ENCODE measurements at places on chromosomes 7 and 10. TPM values are rescaled to one million over a fixed set of nuclear protein-coding genes. Genes with fewer than 3 reads are reported as not detected.

PTPRN2 gene
- total RNA-seq: 2.2 TPM

CLDN15 gene
- total RNA-seq: 4.0 TPM

TAS2R41 gene
- not detected for total RNA-seq

MMD2 gene
- not detected for total RNA-seq

CUBN gene
- total RNA-seq: 0.60 TPM

IKZF1 gene
- not detected for total RNA-seq

TRIM50 gene
- total RNA-seq: not detected

IFIT1B gene
- not detected for total RNA-seq

LRMDA gene
- total RNA-seq: 0.07 TPM

DPYSL4 gene
- 18.4 TPM for total RNA-seq

SUN3 gene
- 7.9 TPM for total RNA-seq

TMEM140 gene
- 1.9 TPM for total RNA-seq

GRCh38 chr7:152312316-152312715 is 123.5 kb downstream of the KMT2C start:
- DNase-seq: no peak

GRCh38 chr7:34158368-34159153 is 253.2 kb downstream of the BMPER start:
- no peak for DNase-seq

DNA sequence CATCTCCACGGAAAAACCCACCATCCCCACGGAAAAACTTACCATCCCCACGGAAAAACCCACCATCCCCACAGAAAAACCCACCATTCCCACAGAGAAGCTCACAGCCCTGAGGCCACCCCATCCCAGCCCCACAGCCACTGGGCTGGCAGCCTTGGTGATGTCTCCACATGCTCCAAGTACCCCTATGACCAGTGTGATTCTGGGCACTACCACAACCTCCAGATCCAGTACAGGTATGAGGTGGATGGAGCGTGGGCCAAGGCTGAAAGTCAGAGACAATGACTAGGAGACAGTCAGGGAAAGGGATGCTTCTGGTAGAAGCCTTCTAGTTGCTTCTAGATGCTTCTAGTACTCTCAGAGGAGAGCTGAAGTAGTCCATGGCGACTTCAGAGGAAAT is 19.6 kb downstream of the ZAN start:
- no peak for DNase-seq

DNA sequence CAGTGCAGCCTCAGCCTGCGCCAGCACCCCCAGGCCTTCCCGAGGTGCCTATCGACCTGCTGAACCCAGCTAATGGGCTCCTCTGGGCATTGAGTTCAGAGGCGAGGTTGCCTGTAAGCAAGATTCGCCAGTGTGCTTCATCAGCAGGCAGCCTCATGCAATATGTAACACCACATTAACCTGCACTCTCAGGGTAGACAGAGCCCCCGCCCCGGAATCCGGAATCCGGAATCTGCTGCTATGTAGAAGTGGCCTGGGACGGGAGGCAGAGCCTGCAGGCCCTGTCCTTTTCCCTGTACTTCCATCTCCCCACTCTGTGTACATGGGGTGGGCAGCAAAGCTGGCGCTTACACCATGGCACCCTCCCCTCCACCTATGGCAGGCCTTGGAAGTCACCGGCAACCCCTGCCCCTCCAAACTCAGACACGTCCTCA is 83.9 kb upstream of the RET start:
- DNase-seq: no peak

GRCh38 chr7:117803476-117803875 is 69.8 kb downstream of the CTTNBP2 start:
- no peak for DNase-seq

- no peak for DNase-seq
Measured at GRCh38 chr7:151032936-151033863, 5.0 kb downstream of the ABCB8 start.

DNA sequence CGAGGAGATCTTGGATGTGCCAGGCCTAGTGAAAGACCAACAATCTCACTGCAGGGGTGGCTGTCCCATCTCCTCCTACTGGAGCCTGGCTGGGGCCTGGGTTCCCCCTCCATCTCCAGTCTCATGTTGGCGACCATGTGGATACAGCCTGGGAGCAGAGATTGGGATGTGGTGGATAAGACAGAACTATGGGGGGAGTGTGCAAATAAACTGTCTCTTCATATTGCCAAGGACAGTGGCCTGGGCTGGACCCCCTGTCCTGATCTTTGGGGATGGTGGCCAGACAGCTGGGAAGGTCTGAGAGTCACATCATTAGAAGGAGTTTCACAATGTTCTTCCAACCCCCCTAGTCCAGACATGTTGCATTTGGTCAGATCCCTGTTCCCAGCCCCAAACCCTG is 5.8 kb upstream of the MINDY4 start:
- no peak for DNase-seq

GRCh38 chr7:37833107-37833817 is 15.1 kb upstream of the NME8 start:
- peak; percentile 42 for DNase-seq

GRCh38 chr7:133575726-133576440 is 323.0 kb downstream of the EXOC4 start:
- DNase-seq: no peak

DNA sequence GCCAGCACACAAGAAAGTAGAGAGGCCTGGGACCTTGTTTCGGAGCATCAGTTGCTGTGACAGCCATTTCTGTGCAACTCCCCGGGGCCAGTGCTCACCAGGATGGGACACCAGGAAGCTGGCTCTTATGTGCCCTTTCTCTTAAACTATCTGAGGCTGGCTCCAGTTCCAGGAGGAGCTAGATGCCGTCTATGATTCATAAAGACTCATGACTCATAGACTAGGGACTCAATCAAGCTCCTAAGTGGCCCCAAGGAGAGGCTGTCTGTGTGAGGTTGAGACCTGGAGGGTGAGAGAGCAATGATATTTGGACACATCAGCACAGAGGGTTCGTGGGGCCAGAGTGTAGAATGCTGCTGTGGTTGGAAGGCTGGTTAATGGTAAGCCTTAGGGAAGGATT is 580.1 kb downstream of the CCSER2 start:
- DNase-seq: peak; percentile 25

GRCh38 chr10:16950656-16951601 is 133.7 kb upstream of the RSU1 start:
- DNase-seq: peak; percentile 70

GRCh38 chr10:78044699-78045098 is 11.0 kb downstream of the RPS24 start:
- DNase-seq: no peak

GRCh38 chr7:27942711-27943110 is 202.7 kb downstream of the TAX1BP1 start:
- DNase-seq: no peak

- DNase-seq: no peak
Measured at GRCh38 chr7:55444786-55445185, 79.6 kb downstream of the LANCL2 start.

DNA sequence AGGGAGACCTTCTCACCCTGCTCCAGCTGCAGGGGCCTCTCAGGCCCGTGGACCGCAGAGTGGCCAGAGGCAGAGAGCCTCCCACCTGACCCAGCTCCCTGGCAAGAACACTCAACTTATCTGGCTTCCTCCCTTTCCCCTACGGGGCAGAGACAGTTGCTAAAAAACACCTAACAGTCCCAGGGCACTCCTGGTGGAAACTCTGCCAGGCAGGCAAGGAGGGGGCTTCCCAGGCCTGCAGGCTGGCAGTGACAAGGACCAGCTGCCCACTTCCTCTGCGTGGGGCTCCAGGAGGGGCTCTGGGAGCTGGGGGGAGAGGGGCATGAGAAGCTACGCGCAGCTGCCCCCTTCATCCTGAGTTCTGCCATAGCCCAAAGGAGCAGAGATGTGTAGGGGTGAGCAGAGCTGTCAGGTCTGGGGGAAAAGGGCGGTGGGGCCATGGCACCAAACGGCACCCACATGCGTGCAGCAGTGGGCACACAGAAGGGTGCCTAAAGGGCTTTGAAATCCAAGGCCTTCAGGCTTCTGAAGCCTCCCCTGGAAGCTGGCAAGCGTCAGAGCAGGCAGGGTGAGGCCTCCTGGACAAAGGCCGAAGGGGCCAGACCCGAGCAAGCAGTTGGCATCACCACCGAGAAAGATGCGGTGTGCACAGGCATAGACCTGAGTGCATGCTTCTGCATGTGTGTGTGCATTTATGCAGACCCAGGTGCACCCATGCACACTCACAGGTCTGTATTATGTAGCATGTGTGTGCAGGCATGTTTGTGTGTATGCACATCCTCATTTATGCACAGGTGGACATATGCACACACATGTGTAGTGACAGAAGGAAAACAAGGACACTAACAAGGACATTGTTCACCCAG is 14.4 kb downstream of the SPOCK2 start:
- DNase-seq: no peak

GRCh38 chr7:98077762-98078161 is 28.9 kb upstream of the LMTK2 start:
- DNase-seq: no peak

DNA sequence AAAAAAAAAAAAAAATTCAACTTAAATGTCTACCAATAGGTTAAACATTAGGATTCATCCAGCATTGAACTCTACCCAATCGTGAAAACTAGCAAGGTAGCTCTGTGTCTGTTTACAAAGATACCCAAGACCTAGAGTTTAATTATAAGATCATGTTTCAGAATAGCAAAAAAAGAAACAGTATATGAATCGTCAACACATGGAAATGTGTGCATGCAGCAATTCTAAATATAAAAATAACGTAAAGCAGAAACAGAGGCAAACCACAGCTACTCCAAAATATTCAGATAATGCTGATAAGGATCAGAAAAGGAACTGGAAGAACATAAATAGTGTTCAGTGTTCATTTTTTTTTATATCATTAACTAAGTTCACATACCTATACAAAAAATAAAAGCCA is 68.7 kb downstream of the AFAP1L2 start:
- DNase-seq: no peak

DNA sequence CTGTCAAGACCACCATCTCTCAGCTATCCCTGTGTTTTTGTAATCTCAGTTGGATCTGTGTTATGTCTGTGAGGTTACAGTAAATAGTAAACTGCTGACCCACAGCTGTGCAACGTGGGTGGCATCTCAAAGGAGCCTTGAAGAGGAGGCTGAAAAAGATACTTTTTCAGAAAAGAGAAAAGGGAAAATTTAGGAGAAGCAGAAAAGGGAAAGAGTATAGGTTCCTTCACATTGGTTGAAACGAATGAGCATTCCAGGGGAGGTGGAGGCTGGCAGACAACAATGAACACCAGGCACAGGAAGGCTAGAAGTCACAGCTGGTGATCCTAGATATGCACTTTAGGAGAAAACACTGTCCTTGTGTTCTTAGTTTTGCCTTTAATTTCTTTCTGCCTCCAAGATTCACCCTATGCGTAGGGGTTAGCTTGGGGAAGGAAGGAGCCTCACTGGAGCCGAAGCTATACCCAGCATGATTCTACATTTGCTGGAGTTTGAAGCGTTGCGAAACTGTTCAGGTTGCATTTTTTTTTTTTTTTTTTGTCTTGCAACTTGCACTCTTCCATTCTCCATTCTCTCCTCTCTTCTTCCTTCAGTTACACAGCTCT is 18.3 kb downstream of the CPED1 start:
- no peak for DNase-seq
